ENCODE measurements at places on chromosomes 7 and 10.

GRCh38 chr10:126945351-126946030, 40.3 kb downstream of the DOCK1 start:
- H3K27me3 ChIP-seq = no peaks in the 10 kb centered on the region
- H3K27ac ChIP-seq = no peak overlapping the region
- H3K36me3 ChIP-seq = peaks cover 23% of the 10 kb centered on the region
- no peaks in the 10 kb centered on the region for H3K4me1 ChIP-seq
- no peak for DNase-seq

DNA sequence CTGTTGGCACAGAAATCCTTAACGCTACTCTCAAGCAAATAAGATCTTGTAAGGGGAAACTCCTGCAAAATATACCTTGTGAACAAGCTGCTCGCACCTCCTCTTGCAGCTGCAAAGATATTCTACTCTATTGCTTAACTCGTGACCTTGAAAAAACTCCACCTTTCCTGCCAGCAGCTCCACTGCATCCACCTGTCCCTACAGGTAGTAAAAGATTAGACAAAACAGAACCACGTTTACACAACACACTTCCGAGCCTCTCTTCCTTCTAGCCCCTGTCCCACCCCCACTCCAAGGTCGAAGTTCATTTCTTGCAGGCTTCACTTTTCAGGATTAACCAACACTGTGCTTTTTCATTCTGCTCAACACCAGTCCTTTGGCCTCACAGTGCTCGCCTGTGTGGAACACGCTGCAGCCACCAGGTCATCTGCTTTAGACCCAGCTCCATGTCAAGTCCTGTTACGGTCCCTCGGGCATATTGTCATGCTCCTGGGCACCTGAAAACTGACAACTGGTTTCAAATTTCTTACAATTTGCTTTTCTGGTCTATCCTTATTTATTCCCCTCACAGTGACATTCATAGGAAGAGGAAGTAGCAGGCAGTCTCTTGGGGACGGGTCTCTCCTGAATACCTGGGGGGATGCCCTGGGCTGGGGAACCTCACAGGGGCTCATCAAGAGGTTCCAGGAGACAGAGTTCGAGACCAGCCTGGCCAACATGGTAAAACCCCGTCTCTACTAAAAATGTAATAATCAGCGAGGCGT, 165.8 kb upstream of the KLF14 start:
- DNase-seq = no peak
- no peaks in the 10 kb centered on the region for H3K36me3 ChIP-seq
- no peaks in the 10 kb centered on the region for H3K27me3 ChIP-seq
- H3K4me3 ChIP-seq = no peak overlapping the region

- H3K27ac ChIP-seq = no peak overlapping the region
- H3K4me3 ChIP-seq = no peak overlapping the region
- no peak for DNase-seq
- no peaks in the 10 kb centered on the region for H3K4me1 ChIP-seq
- H3K36me3 ChIP-seq = no peaks in the 10 kb centered on the region
Measured at GRCh38 chr7:124532166-124532565, 233.4 kb downstream of the GPR37 start.

- no peak overlapping the region for H3K27ac ChIP-seq
- H3K4me3 ChIP-seq = no peak overlapping the region
- H3K4me1 ChIP-seq = no peaks in the 10 kb centered on the region
- DNase-seq = no peak
- H3K27me3 ChIP-seq = no peaks in the 10 kb centered on the region
Measured at GRCh38 chr10:56622335-56622973, 261.4 kb upstream of the ZWINT start.

DNA sequence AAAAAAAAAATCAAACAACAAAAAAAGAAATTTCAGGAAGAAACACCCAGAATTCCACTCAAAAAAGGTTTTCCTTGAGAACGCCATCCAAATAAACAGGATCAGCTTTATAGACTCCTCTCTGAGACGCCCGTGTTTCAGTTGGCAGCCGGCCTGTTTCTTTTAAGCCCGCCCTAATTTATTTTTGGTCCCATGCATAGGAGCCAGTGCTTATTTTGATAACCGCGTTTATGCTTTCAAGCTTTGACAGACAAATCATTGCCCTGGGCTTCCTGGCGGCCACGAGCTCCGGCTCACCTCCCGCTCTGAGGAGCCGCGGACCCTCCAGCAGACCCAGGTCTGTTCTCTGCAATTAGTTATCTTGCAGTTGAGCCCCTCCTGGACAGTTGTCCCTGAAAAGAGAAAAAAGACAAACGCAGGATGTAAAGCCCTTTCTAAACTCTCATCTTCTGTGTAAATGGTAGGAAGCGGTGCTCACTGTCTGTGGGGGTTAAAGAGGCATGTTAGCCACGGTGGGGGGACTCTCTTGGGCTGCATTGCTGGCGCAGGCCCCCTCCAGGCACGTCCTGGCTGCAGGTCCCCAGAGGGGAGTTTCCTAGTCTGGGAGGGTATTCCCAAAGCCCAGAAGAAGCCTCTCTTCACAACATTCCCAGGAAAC, 22.2 kb upstream of the UNCX start:
- no peak overlapping the region for H3K27ac ChIP-seq
- peaks cover 84% of the 10 kb centered on the region for H3K27me3 ChIP-seq
- H3K4me3 ChIP-seq = no peak overlapping the region
- H3K36me3 ChIP-seq = no peaks in the 10 kb centered on the region
- H3K4me1 ChIP-seq = no peaks in the 10 kb centered on the region
- no peak for DNase-seq

GRCh38 chr10:124625831-124626238, 118.3 kb downstream of the FAM53B start:
- peak overlapping the region; percentile 6 for H3K27ac ChIP-seq
- no peaks in the 10 kb centered on the region for H3K27me3 ChIP-seq
- H3K4me1 ChIP-seq = peaks cover 50% of the 10 kb centered on the region
- H3K36me3 ChIP-seq = peaks cover 7% of the 10 kb centered on the region
- H3K4me3 ChIP-seq = no peak overlapping the region
- no peak for DNase-seq

DNA sequence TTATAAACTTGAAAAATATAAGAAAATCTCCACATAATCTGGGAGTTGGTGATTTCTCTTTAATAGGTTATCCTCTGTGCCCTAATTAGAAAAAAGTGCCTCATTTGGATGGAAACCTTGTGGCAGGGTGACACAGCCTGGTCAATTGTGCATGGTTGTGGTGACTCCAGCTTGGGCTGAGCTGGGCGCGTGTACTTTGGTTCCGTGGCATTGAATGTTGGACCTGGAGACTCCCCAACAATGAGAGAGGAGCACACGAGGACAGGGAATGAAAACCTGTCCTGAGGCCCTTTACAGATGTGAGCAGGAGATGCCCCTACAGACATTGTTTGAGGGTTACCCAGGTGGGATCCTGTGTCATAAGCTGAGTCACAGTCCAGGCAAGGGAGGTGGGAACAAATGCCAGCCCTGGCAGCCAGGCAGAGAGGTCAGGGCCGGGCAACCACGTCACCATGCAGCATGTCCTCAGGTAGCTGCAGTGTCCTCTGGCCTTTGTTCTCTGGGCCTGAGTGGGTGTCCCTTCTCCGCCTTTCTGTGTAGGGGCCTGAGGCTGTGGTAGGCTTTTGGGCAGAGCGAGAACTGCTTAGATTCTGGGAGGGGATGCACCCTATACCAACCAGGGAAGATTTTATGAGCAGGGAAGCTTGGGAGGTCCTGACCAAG, 147.4 kb upstream of the TBX20 start:
- no peak overlapping the region for H3K27ac ChIP-seq
- H3K4me3 ChIP-seq = no peak overlapping the region
- no peaks in the 10 kb centered on the region for H3K36me3 ChIP-seq

- no peaks in the 10 kb centered on the region for H3K4me1 ChIP-seq
- H3K27me3 ChIP-seq = no peaks in the 10 kb centered on the region
- H3K4me3 ChIP-seq = no peak overlapping the region
- no peaks in the 10 kb centered on the region for H3K36me3 ChIP-seq
- no peak for DNase-seq
Measured at GRCh38 chr10:2938869-2939268, 128.5 kb upstream of the PFKP start.

- peaks cover 12% of the 10 kb centered on the region for H3K4me1 ChIP-seq
- no peak for DNase-seq
- H3K27me3 ChIP-seq = no peaks in the 10 kb centered on the region
- H3K4me3 ChIP-seq = peak overlapping the region; percentile 76
- no peaks in the 10 kb centered on the region for H3K36me3 ChIP-seq
- H3K27ac ChIP-seq = peak overlapping the region; percentile 99
Measured at GRCh38 chr10:73413108-73413527, 740 bp downstream of the ANXA7 start.

DNA sequence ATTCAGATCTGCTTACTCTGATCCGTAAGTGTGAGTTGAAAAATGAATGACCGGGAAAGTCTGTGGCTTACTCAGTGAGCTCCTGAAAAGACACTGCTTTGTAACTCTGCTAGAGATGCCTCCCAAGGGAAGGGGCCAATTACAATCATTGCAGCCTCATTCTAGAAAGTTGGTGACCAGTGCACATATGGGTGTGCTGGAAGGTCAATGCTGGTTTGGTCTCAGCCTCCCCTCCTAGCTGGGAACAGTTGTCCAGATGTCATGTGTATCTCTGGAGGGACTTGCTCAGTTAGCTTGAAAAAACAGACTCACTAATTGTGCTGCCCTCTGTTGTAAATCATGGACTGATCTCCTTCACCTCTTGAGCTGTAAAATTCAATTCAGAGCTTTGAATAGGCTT, 405.0 kb downstream of the ADRA2A start:
- H3K4me3 ChIP-seq = no peak overlapping the region
- H3K4me1 ChIP-seq = peaks cover 10% of the 10 kb centered on the region
- no peak for DNase-seq

GRCh38 chr10:7046615-7047014, 364.2 kb downstream of the SFMBT2 start:
- DNase-seq = no peak
- H3K36me3 ChIP-seq = no peaks in the 10 kb centered on the region
- H3K4me1 ChIP-seq = no peaks in the 10 kb centered on the region
- H3K27me3 ChIP-seq = no peaks in the 10 kb centered on the region
- no peak overlapping the region for H3K27ac ChIP-seq

- H3K27ac ChIP-seq = no peak overlapping the region
- no peak overlapping the region for H3K4me3 ChIP-seq
- no peak for DNase-seq
- H3K4me1 ChIP-seq = no peaks in the 10 kb centered on the region
Measured at GRCh38 chr7:35267411-35267810, 13.5 kb upstream of the TBX20 start.

- no peaks in the 10 kb centered on the region for H3K36me3 ChIP-seq
- H3K4me3 ChIP-seq = peak within 1 kb of the TSS; percentile 52
- H3K27me3 ChIP-seq = no peaks in the 10 kb centered on the region
- no peak for DNase-seq
- H3K27ac ChIP-seq = no peak within 1 kb of the TSS
- H3K4me1 ChIP-seq = peaks cover 18% of the 10 kb centered on the region
Measured at GRCh38 chr7:113086431-113086888, at the start of gene GPR85. GPR85 (minus strand) TSS chr7:113086827; CDS start chr7:113084721, 2,106 bp downstream.

DNA sequence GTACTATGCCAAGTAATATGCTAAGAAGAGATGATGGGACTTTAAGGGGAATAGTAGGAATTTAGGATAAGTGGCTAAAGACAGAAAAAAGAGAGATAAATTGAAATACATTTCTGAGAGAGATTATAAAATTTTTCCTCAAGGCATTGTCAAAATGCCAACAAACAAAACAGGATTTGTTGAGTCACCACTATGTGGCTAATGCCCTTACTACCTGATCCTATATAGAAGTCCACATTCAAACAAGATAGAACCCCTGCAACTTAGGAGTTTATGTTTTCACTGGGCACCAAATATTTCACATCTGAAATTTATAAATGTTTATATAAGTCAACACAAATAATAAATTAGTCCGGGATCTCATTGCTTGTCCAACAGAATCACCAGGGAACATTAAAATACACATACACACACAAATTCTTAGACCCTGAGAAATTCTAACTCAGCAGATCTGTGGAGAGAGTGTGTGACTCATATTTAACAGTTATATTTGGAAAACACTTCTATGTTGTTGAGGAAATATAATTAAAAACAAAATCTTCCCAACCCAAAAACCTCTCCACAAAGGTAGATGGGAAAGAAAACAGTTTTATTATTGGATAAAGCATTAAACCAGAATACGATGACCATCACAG, 154.3 kb downstream of the PPP1R3A start:
- H3K27me3 ChIP-seq = no peaks in the 10 kb centered on the region
- H3K4me1 ChIP-seq = no peaks in the 10 kb centered on the region
- H3K36me3 ChIP-seq = no peaks in the 10 kb centered on the region

DNA sequence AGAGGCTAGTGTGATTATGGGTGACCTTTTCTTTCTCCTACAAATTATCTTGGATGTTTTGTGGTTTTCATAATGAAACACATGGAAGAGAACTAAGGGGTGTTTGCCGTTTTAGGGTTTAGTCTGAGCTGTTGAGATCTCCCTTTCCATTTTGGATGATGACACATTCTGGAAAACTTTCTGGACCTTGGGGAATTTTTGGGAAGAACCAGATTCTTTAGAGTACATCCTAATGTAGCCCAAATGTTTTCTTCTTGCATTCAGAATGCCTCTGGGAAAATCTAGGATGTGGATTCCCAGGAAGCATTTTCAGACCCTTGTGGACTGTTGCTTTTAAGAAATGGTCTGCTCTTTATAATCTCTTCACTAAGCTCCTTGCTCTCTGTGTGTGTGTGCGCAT, 165.7 kb downstream of the SORCS3 start:
- H3K4me3 ChIP-seq = no peak overlapping the region
- no peak overlapping the region for H3K27ac ChIP-seq
- H3K27me3 ChIP-seq = no peaks in the 10 kb centered on the region
- no peak for DNase-seq
- no peaks in the 10 kb centered on the region for H3K4me1 ChIP-seq

DNA sequence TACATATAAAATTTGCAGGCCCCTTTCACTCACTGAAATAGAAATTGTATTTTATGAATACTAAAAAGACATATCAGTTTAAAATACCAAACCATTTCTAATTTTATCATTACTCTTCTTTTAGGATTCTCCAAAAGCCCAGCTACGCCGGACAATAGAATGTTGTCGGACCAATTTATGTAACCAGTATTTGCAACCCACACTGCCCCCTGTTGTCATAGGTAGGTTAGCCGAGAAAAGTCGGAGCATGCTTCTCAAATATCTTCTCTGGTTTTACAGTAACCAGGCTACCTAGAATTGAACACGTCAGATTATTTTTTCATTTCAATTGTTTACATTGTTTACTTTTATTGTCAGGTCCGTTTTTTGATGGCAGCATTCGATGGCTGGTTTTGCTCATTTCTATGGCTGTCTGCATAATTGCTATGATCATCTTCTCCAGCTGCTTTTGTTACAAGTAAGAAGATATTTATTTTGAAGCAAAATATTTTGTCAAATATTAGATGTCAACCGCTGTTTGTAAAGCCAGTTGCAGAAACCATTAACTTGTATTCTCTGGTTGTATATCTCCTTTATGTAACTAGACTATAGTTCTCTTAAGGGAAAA, 57.6 kb downstream of the MMRN2 start:
- H3K27me3 ChIP-seq = no peaks in the 10 kb centered on the region
- no peak for DNase-seq
- H3K4me3 ChIP-seq = no peak overlapping the region
- peak overlapping the region; percentile 32 for H3K27ac ChIP-seq

GRCh38 chr7:141210862-141211261, 137.0 kb downstream of the TMEM178B start:
- H3K27ac ChIP-seq = no peak overlapping the region
- H3K27me3 ChIP-seq = no peaks in the 10 kb centered on the region
- no peaks in the 10 kb centered on the region for H3K36me3 ChIP-seq
- H3K4me1 ChIP-seq = no peaks in the 10 kb centered on the region
- no peak for DNase-seq
- H3K4me3 ChIP-seq = no peak overlapping the region
